CD14-positive monocyte (primary cell): ENCODE measurements at places on chromosomes 11 and 22. TPM values are rescaled to one million over a fixed set of nuclear protein-coding genes. Genes with fewer than 3 reads are reported as not detected.
A peak's percentile ranks its signal among the peaks of the same experiment; 100 is the strongest.

GRCh38 chr11:47152126-47152952, 24.3 kb downstream of the ARFGAP2 start:
- DNase-seq, result no peak

DNA sequence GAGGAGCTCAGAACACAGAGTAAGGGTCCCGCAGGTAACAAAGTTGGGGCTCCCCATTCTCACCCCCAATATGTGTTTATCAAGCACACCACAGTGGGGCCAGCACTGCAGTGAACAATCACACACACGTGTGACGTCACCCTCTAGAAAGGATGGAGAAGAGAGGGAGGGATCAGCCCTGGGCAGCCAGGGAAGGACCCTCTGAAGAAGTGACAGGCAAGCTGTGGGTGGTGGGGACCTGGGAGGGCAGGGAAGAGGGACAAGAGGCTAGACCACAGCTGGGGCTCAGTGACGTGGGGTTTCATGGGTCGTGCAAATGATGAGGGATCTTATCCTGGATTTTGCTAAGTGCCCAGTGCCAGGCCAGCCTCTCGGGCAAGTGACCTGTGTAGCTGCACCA, 28.7 kb upstream of the MYEOV start:
- DNase-seq, result no peak

- no peak for DNase-seq
Observed at GRCh38 chr11:15289723-15290122, 175.0 kb downstream of the INSC start.

GRCh38 chr11:73277467-73277866, 5.3 kb downstream of the P2RY6 start:
- DNase-seq, result no peak

DNA sequence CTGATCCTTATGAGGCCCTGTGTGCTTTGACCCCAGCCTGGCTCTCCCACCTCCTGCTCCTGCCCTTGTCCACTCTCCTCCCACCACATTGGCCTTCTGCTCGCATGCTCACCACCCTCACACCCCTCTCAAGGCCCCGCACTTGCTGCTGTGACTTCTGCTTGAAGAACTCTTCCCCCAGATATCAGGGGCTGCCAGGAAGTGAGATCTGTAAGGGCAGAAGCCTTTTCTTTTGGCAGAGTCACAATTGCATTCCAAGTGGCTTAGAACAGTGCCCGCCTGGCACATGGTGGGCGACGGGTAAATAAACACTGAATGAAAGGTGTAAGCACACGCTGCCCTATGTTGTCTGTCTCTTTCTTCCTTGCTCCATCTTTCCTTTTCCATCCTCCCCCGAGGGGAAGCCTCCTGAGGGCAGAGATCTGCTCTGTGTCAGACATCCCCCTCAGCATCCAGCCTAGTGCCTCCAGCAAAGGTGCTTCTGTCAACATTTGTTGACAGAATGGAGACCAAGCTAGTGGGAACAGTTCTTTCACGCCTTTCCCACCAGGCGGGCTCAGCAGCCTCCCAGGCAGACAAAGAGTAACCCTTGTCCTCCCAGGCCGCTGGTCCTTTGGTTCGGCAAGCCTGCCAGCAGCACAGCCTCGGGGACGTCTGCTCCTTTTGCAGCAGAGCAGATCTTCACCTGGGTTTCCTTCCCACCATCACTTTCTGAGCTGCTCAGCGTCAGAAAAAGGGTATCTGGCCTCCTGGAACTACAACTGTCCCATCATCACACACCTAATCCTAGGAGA, 10.0 kb upstream of the PEX26 start:
- no peak for DNase-seq

DNA sequence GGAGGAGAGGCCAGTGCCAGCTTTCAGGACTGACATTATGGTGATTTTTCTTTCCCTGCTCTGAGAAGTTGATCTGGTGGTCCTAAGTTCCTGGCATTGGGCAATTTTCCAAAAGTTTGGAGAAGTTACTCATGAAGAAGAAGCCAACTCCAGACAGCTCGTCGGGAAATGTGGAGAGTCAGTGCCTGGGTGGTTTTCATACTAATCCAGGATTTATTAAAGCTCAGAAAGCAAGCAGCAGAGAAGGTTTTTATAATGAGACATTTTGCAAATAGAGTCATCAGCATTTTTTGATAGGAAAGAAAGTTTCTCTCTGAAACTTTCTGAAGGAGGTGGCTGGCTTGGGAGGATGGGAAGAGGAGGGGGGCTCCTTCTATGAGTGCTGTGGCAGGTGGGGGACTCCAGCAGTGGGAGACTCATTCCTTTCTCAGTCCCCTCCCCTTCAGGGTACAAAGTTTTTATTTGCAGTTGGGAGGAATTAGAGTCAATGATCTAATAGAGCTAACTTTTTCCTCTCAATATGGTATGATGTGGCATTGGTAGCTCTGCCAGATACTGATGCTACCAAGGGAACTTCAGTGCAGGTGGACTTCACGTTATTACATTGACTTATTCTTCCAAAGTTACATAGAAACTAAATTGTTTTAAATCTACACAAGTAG, 55.4 kb downstream of the LIF start:
- DNase-seq, result no peak

- DNase-seq, result no peak
Observed at GRCh38 chr11:61004761-61005181, 33.3 kb downstream of the CD6 start.

DNA sequence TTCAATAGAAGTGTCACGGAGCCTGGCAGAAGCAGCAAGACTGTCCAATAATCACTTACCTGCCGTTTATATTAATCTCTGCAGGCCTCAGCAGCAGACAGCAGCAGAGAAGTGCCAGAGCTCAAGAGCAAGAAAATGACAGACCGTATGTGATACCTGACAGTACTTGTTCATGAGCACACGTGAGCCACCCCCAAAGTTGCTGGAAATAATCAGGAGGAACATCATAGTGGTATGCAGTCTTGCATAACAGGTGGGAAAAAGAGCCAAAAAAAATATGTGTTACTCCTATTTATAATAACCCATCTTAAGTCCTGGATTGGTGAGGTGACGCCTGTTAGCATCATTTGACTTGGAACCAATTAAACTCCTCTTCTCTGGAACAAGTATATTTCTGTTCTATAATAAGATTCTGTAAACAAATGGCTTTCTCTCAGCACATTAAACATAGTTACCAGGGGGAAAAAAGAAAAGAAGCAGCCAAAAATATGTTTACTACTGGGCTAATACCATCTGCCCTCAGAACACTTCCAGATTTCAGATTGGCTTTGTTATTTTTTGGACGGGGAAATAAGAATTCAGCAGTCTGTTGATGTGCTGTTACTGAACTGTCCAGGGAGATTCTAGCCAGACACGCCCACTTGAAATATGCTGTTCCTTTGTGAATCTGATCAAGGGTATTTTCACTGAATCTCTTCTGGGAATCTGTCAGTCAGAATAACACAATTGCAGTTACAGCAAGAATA, 7.9 kb upstream of the SLN start:
- no peak for DNase-seq

DNA sequence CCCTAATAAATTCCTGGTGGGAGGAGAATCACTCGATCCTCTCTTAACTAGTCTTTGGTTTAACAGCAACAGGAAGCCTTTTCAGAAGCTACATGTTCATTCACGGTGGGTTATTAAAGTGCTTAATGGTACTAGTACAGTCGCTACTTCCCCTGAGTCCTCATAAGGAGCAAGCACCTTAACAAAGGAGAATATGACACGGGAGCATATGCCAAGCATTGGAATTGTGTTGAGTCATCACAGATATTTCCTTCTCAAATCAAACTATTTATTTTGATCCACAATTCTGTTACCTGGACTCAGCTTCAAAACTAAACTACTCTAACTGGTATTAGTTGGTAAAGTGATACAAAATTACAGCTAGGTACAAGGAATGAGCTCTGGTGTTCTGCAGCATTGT, 177.5 kb upstream of the CTSC start:
- DNase-seq, result no peak

- no peak for DNase-seq
Observed at GRCh38 chr22:25420471-25420924, 144.0 kb upstream of the GRK3 start.

- DNase-seq, result no peak
Observed at GRCh38 chr11:75907906-75908527, 93.0 kb downstream of the UVRAG start.

- no peak for DNase-seq
Observed at GRCh38 chr22:33678523-33678922, 241.8 kb downstream of the LARGE1 start.

GRCh38 chr11:41486424-41486823, 27.0 kb upstream of the LRRC4C start:
- DNase-seq, result no peak

DNA sequence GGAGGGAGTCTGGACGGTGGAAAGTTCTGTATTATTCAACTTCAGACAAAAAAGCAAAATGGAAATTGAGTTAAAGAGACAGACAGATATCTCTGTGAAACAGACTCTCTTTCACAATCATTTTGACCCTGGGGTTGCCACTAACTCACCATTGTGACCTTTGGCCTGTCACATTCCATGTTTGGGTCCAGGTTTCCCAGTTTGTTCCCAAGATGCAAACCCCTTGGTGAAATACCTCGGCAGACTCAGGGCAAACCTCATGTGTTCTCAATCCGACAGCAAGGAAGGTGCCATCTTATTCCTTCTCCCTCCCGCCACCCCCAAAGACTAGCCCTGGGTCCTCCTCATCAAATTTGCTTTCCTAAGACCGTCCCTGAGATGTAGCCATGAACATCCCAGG, 41.8 kb downstream of the GALNT18 start:
- no peak for DNase-seq

GRCh38 chr22:20721409-20722218, 52.3 kb upstream of the SERPIND1 start:
- DNase-seq, result no peak

- DNase-seq, result no peak
Observed at GRCh38 chr11:29161191-29161590, 855.6 kb downstream of the KCNA4 start.

GRCh38 chr22:50676661-50677492, 4.3 kb downstream of the SHANK3 start:
- DNase-seq, result no peak

DNA sequence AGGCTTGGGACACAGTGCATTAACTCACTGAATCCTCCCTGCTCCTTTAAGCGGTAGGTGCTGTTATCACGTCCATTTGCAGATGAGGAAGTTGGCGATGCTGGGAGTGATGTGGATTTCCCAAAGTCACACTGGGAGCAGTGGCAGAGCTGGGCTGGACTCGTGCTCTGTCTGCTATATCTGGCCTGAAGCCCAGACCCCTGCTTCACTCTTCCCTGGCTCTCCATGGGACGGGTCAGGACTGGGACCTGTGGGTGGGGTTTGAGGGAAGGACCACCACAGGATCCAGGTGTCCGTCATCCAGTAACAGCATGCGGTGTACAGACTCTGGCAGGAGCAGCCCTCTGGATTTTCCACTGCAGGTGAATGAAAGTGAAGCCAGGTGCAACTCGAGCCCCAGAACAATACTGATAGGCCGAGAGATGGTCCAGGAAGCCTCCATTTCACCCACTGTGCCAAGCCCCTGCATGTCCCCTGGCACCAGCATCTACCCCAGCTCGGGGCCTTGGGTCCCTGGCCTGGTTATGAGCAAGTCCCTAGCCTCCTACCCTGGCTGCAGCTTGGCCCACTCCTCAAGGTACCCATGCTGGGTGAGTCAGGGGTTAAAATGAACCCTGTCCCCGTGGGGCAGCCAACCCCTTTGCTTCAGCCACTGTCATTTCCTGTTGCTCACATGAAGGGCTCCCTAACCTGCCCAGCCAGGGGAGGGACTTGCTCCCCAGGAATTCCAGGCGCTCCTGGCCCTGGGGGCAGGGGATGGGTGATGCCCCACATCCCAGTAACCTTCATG, 4.2 kb downstream of the USP2 start:
- DNase-seq, result peak; percentile 5

DNA sequence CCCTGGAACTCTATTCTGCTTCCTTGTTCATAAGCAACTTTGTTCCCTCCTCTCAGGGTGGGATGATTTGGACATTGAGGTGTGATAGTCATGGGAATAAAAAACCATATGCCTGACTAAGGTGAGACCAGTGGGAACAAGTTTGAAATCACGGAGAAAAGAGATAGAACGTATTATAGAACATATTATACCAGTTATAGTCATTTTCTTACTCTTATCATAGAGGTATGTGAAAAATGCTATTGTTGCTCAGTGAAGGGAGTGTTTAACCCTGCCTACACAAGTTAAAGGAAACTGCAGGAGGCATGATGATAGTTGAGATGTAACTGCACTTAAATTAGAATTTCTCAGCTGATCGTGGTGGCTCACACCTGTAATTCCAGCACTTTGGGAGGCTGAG, 15.5 kb downstream of the OR6Q1 start:
- DNase-seq, result no peak

GRCh38 chr11:69452206-69452987, 29.1 kb upstream of the LINC01488 start:
- DNase-seq, result no peak

DNA sequence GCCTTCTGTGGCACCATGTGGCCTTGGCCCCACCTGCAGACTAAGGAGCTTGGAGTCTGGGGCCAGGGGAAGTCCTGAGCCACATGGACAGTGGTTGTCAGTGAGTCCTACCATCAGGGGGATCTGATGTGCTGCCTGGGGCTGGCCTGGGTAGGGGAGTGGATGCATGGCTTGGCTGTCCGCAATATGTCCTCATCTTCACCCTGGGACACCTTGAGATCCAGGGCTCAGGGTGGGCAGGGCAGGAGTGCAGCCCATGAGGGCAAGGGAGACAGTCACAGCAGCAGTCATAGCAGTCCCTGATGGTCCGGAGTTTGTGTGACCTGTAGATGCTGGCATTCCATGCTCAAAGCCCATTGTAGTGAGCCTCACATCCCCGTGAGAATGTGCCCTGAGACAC, 256.8 kb upstream of the B3GAT1 start:
- DNase-seq, result no peak

DNA sequence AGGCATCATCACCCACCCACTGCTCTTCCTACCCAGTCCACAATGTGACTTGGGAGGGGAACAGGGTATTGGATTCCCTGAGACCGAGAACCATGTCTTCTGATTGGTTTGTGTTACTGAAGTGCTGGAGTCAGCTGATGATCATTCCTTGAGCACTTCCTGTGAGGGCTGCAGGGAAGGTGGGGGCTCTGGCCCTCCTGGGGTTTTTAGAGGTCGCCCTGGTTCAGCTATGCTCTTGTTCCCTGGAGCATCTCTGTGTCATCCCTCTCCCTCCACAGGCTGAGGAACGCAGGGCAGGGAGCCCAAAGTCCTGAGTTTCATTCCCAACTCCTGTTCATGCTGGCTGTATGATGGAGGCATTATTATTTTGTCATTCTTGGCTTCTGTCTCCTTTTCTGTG, 6.7 kb downstream of the ZC3H7B start:
- no peak for DNase-seq

GRCh38 chr11:102724904-102725500, at the start of gene MMP8:
Gene MMP8, minus strand, starts transcription at chr11:102724954. Its CDS starts 99 bp downstream, at chr11:102724855.
- DNase-seq, result no peak

- no peak for DNase-seq
Observed at GRCh38 chr11:109435121-109435742, 13.2 kb downstream of the C11orf87 start.

The SEZ6L gene
- polyA plus RNA-seq, result 0.71 TPM

The ACTN3 gene
- not detected in 2 replicates for polyA plus RNA-seq

The CALCB gene
- not detected for polyA plus RNA-seq

The C11orf65 gene
- not detected for polyA plus RNA-seq

The SCGB2A2 gene
- polyA plus RNA-seq, result not detected
